ENCODE measurements at places on chromosomes 4 and X.

DNA sequence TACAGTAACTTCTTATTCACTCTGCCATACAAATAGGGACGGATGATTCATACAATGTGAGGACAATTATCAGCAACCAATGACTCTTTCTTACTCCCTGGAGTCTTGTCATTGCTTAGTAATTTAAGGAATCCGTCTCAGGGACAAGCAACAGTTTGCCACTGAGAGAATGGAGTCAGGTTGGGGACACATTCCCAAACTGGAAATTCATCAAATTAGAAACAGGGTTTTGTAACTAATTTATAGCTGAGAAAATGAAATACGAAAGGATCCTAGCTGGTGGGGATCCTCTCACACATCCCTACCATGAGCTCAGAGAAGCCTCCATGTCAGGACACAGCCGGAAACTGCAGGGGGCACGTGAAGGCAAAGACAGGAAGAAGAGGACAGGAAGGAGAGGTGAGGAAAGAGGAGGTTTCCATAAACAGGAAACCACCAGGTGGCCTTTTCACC lies 50.4 kb upstream of the KDR start:
- no peaks in the 10 kb centered on the region for H3K36me3 ChIP-seq
- no peak for DNase-seq
- H3K4me1 ChIP-seq = no peaks in the 10 kb centered on the region
- H3K27ac ChIP-seq = no peak overlapping the region
- H3K4me3 ChIP-seq = no peak overlapping the region

DNA sequence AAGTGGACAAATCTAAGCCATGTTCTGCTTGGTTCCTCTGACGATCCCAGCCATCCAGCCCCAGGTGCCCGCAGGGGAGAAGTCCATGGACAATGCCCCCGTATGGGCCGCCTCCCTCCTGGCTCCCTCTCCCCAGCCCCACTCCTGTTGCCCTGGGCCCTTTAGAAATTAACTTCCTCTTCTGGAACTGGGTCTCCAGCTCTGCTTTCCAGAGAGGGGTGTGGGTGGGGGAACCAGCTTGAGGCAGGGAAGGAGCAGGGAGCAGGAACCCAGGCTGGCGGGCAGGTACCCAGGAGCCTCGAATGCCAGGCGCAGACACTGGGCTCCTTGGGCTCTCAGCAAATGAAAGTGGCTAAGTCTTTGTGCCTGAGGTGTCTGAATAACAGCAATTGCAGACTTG lies 12.7 kb upstream of the ABLIM2 start:
- no peaks in the 10 kb centered on the region for H3K36me3 ChIP-seq
- peaks cover 2% of the 10 kb centered on the region for H3K27me3 ChIP-seq
- peaks cover 9% of the 10 kb centered on the region for H3K4me1 ChIP-seq
- H3K4me3 ChIP-seq = peak overlapping the region; percentile 32

DNA sequence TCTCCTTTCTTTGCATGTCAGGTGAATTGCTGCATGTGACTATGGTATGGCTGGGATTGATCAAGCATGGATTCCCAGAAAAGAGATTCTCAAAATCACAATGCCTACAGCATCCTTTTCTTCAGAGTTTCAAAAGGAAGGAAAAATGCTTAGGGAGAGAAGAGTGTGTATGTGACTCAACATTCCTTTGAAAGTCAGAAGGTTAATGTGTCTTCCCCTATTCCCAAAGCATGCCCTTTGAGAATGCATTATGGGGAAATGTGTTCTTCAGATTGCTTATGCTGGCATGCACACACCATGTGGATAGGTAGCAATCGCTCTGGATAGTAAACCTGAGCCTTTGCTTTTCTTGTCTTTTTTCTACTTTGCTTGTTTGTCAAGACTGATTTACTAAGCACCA lies 78.5 kb downstream of the ELOVL6 start:
- no peak overlapping the region for H3K27ac ChIP-seq
- no peak overlapping the region for H3K4me3 ChIP-seq
- no peaks in the 10 kb centered on the region for H3K27me3 ChIP-seq
- H3K4me1 ChIP-seq = peaks cover 10% of the 10 kb centered on the region

- H3K27me3 ChIP-seq = peaks cover 2% of the 10 kb centered on the region
- H3K4me1 ChIP-seq = peaks cover 3% of the 10 kb centered on the region
- H3K27ac ChIP-seq = no peak overlapping the region
- DNase-seq = no peak
Measured at GRCh38 chrX:130082244-130083106, 27.8 kb downstream of the ELF4 start.

GRCh38 chr4:82423245-82424054 lies 6.8 kb downstream of the HNRNPDL start:
- DNase-seq = no peak
- H3K4me1 ChIP-seq = peaks cover 13% of the 10 kb centered on the region
- peak overlapping the region; percentile 27 for H3K4me3 ChIP-seq
- peaks cover 5% of the 10 kb centered on the region for H3K27me3 ChIP-seq
- no peak overlapping the region for H3K27ac ChIP-seq
- H3K36me3 ChIP-seq = peaks cover 8% of the 10 kb centered on the region

DNA sequence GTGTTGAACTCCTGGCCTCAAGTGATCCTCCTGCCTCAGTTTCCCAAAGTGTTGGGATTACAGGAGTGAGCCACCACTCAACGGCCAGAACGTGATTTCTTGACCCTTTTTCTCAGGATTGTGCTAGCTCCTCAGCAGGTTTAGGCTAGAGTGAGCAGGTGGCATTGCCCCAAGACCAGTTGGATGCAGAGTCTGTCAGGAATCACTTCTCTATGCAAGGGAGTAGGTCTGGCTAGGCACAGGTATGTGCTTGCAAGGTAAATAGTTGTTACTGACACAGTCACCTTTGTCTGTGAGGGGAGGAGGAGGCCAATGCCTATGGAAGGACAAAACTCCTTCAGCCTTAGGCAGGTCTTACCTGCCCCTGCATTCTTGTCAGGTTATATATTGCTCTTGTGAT lies 24.2 kb downstream of the SLC25A5 start:
- no peaks in the 10 kb centered on the region for H3K4me1 ChIP-seq
- DNase-seq = no peak
- no peak overlapping the region for H3K27ac ChIP-seq
- no peak overlapping the region for H3K4me3 ChIP-seq

All from glutamatergic neuron (in vitro differentiated cells).